ENCODE measurements at places on chromosomes 4 and X.

- DNase-seq = no peak
Measured at GRCh38 chr4:87614292-87614890, 6.1 kb downstream of the DSPP start.

DNA sequence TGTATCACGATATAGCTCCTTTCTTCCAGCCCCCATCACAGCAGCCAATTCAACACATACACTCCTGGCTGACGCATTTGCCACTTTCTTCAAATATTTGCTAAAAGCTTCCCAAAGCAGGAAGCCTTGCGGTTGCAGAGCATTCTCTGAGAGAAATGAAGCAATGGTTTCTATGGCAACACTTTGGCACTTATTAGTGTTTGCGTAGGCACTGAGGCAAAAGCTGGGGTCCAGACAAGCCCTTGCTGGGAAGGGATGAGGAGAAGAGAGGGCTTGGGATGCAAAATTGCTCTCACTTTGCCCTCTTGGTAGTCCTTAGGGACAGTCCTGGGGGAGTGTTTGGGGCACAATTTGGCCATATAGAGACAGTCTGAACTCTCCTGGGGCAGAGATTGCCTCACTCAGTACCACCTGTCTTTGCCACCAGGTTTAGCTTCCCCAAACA lies 55.0 kb upstream of the PAK3 start:
- peak; percentile 11 for DNase-seq

- DNase-seq = no peak
Measured at GRCh38 chrX:39065051-39065871, 264.0 kb downstream of the MID1IP1 start.

DNA sequence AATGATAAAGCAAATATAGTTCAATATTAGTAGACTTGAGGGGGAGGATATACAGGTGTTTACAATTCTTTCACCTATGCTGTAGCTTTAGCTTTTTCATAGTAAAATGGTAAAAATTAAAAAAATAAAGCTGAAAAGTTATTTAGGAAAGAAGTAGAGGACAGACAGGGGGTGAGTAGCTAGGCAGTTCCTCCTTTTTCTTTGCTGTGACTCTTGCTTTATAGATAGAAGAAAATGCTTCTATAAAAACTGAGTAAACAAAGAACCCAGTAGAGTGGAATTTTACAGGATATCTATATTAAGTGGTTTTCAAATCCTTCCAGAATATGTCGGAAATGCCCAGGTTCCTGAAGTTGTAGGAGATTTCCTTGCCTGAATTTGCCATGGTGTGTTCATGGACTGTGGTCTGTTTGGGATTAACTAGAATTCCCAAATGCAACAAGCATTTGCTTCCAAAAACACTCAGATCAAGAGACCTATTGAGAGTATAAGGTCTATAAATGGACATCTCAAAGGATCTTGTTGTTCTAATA lies 74.9 kb downstream of the KDR start:
- no peak for DNase-seq

DNA sequence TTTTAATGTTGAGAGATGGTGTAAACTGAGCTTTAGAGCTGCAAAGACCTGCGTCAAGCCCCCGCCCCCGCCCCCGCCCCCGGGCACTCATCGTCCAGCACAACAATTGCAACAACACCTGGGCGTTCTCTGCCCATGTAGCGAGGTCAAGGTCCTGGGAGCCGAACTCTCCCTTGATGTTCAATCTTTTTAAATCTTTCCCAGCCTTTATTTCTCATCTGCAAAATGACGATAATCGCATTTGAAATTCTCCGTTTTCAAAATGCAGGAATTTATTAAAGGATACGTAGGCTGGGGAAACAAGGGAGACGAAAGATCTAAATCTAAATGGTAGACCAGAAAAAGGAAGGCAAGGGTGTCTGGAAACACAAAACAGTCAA lies 648 bp upstream of the MSMO1 start:
- no peak for DNase-seq

GRCh38 chrX:31543634-31544033 lies 471.8 kb upstream of the FTHL17 start:
- DNase-seq = no peak

- no peak for DNase-seq
Measured at GRCh38 chr4:110669663-110670062, 46.8 kb upstream of the PITX2 start.

GRCh38 chrX:51876441-51876840 lies 17.0 kb upstream of the MAGED1 start:
- DNase-seq = no peak

GRCh38 chrX:135521405-135522131 lies 1.1 kb downstream of the INTS6L start:
- DNase-seq = peak; percentile 75

GRCh38 chr4:17336069-17336468 lies 175.8 kb downstream of the QDPR start:
- DNase-seq = no peak

DNA sequence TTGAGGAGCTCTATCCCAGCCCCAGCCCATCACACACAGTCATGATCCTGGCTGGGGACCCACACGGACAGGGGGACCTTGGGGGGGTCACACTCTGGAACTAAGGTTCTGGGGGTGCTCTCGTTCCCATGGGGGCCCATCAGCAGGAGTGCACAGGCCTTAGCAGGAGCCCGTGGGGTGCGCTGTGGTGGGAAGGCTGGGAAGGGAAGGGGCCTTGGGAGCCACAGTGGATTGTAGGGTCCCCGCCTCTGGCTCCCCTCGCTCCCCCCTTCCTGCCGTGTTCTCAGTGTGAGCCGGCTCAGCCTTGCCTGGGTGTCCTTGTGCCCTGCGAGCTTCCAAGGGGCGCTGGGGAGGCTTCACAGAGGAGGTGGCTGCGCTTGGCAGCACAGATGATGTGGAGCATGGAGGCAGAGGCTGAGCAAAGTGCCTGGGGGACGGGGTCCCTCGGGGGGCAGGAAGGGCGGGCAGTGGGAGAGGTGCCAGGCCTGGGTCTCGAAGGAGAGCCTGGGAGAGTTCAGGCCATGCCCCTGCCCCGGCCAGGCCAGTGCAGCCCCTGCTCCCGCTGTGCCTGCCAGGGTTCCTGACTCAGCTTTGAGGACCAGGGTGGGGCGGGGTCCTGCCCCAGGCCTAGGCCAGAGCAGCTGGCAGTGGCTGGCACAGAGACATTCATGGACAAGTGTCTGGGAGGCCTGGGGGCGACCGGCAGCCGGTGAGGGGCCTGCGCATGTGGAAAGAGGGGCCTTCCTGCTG lies 5.5 kb upstream of the HGFAC start:
- DNase-seq = no peak

DNA sequence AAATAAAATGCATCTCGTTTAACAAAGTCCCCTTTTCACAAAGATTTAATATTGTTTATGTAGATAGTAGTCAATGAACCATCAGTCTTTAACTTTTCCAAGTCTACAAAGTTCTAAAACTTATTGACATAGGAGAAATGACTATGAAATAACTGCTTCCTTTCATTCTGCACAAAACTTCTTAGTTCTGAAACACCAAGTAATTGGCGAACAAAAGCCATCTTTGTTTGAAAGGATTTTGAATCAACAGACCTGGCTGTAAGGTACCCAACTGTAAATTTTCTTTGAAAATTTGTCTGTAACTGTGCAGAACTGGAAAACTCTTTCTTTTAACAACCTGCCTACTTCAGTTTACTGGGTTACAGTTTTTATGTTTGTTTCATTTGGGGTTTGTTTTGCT lies 25.9 kb downstream of the LEF1 start:
- no peak for DNase-seq

DNA sequence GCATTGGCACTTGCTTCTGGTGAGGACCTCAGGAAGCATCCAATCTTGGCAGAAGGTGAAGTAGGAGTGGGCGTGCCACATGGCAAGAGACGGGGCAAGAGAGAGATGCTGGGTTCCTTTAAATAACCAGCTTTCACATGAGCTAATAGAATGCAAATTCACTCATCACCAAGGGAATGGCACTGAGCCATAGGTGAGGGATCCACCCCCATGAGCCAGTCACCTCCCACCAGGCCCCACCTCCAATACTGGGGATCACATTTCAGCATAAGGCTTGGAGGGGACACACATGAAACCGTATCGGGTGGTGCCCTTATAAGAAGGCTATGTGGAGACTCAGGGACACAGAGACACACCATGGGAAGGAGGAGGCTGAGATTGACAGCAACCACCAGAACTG lies 140.0 kb upstream of the MSX1 start:
- no peak for DNase-seq

DNA sequence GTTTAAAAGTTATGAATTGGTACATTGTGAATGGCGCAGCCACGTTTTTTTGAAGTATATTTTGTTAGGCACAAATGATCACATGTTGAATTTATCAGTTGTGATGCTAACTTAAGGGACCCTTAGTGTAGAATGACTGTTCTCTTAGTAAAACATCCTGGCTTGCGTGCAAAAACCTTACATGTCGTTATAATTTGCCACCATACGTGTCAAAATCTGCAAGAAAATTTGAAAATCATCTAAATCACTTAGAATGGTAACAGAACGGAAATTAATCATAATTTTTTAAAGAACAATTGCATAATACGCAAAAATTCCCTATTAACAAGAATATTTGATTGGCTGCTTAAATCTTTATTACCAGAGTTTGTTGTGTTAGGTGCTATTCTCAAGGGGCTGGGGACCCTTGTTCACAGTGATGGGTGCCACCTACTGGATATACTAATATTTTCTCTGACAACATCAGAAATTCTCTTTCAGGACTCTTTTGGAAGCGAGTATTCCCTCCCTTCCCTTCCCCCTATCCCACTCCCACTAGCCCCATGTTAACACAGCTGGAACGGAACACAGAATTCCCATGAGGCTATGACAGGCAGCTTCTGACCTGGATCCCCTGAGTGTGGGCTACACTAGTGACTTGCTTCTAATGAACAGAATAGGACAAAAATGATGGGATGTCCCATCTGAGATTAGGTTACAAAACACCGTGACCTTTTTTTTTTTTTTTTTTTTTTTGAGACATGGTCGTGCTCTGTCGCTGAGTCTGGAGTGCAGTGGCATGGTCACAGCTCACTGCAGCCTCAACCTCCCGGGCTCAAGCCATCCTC lies 71.8 kb downstream of the SUPT20HL2 start:
- DNase-seq = no peak

- DNase-seq = no peak
Measured at GRCh38 chr4:138707746-138708677, 307.6 kb upstream of the NOCT start.

- no peak for DNase-seq
Measured at GRCh38 chrX:123807835-123808416, 51.9 kb upstream of the XIAP start.

GRCh38 chrX:141185366-141185765 lies 8.4 kb upstream of the LDOC1 start:
- no peak for DNase-seq

GRCh38 chr4:185730387-185730786 lies 81.6 kb downstream of the SORBS2 start:
- no peak for DNase-seq

DNA sequence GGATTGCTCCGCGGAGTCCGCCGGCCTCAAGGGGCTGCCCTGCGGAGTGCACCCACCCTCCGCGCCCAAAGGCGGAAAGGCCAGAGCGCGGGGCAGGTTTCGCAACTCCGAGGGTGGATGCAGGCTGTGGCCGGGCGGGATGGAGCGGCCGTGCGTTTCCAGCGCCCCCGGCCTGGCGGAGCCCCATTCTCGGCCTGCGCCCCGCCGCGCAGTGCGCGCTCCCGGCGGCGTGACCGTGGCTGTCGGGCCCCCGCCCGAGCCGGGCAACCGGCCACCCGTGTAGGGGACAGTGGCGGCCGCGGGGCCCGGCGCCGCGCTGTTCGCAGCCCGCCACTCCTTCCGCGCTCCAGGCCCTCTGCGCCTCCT lies 331 bp downstream of the SETD7 start:
- no peak for DNase-seq

GRCh38 chr4:8555716-8556115 lies 24.5 kb upstream of the GPR78 start:
- DNase-seq = no peak

GRCh38 chrX:12843668-12844279 lies 23.1 kb upstream of the TLR7 start:
- DNase-seq = no peak

- no peak for DNase-seq
Measured at GRCh38 chrX:14003876-14004425, 25.7 kb downstream of the GEMIN8 start.

- DNase-seq = no peak
Measured at GRCh38 chr4:8197521-8197920, 1.6 kb upstream of the SH3TC1 start.

DNA sequence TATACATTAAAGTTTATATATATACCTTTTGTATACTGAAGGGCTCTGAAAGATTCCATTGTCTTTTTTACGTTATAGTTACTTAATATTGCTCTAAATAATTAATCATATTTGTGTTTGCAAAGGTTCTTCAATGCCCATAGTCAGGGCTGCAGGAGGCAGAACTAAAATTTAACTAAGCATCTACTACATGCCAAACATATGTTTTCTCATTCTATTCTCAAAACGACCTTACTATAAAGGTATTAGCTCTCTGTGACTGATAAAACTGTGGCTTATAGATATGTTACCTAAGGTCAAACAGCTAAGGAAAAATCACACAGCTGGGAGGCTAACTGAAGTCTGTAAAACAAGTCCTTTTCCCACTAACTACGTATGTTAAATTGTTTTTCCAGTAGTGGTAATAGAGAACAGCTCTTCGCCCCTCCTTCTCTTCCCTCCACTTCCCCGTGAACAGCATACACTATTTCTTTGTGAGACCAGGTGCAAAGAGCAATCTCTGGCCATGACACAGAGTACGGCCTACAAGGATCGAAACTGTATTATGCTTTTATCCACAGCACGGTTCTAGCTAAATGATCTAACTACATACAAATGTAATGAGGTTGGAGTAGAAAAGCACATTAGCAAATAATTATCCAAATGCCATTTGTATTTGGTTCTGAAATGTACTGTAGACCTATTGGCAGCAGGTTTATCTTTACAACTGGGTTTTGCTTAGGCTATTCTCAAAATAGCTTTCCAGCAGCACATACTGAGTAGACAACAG lies 1.7 kb downstream of the CNOT6L start:
- DNase-seq = no peak

DNA sequence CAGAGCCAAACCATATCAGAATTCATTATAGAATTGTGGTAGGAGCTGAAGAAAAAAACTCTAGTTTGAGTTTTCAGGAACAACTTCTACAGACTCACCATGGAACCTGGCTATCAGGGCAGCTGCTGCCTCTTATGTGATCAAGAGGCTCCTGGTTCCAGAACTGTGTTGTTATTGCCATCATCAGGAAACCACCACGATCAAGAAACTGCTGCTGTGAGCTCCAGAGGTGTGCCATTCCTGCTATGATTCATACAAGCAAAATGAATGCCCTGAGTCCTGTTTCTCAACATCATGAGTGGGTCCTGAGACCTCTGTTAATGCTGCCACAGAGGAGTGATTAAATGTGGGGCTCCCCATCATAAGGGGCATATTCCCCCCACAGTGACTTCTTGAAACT lies 43.7 kb downstream of the TASL start:
- no peak for DNase-seq

DNA sequence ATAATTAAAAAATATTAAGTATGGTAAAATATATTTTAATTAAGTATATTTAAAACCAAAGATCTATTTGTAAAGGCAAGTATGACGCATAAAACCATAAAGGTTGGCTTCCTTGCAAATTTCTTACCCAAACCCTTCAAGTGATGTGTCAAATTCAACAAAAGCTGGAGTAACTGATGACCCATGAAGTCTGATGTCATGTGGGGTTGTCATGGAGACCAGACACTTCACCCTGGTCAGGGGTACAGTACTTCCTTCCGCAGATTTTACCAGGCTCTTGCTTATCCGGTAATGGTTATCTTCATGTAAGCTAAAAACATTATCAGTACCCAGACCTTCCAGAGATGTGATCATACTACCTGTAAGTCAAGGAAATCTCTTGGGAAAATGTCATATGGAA lies 170.1 kb downstream of the WDFY3 start:
- no peak for DNase-seq

GRCh38 chr4:84317513-84317912 lies 181.6 kb downstream of the NKX6-1 start:
- no peak for DNase-seq
